WTC11 (cell line): ENCODE measurements at places on chromosomes 5 and 9. TPM values are rescaled to one million over a fixed set of nuclear protein-coding genes. Genes with fewer than 3 reads are reported as not detected.

PTGES gene
- 2.5 to 4.4 TPM (median 3.2 TPM) in 3 replicates for total RNA-seq

IL3 gene
- not detected in 3 replicates for total RNA-seq

C7 gene
- 1.4 to 4.5 TPM (median 1.4 TPM) in 3 replicates for total RNA-seq

MLANA gene
- total RNA-seq = not detected in 3 replicates

DMGDH gene
- 0.21 to 0.37 TPM (median 0.35 TPM) in 3 replicates for total RNA-seq

GPR150 gene
- total RNA-seq = 0.09 to 0.13 TPM (median 0.11 TPM) in 3 replicates

HAND1 gene
- total RNA-seq = not detected in 3 replicates

ABCA1 gene
- total RNA-seq = 4.6 to 7.8 TPM (median 5.8 TPM) in 3 replicates

CBY3 gene
- total RNA-seq = 0.25 to 0.37 TPM (median 0.25 TPM) in 3 replicates

LIX1 gene
- total RNA-seq = not detected in 3 replicates

DNA sequence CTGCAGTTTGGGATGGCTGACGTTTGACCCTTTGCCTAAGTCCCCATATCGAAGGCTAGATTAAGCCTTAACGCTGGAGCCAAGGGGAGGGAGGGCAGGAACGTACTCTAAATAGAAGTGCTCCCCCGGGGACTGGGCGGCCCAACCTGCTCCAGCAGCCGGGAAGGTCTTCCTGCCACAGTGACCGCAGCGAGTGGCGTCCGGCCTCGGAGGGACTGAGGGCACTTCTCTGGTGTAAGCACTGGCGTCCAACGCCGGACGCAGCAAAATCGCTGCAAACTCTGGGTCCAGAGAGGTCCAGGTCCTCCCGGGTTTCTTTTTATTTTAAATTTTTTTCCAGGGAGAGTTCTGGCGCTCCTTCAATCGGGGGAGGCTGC is 505 bp upstream of the ACER2 start:
- no peak overlapping the region for H3K27ac ChIP-seq
- H3K4me1 ChIP-seq = peaks cover 16% of the 10 kb centered on the region
- H3K4me3 ChIP-seq = peak overlapping the region; percentile 98
- DNase-seq = peak; percentile 43

- H3K27me3 ChIP-seq = no peaks in the 10 kb centered on the region
- 0 out of 2 replicates have a peak, but pooled peaks cover 4% of the 10 kb centered on the region for H3K36me3 ChIP-seq
- no peak overlapping the region for H3K27ac ChIP-seq
- no peak for DNase-seq
These were observed 101.6 kb upstream of the APC start for GRCh38 chr5:112635771-112636731.

DNA sequence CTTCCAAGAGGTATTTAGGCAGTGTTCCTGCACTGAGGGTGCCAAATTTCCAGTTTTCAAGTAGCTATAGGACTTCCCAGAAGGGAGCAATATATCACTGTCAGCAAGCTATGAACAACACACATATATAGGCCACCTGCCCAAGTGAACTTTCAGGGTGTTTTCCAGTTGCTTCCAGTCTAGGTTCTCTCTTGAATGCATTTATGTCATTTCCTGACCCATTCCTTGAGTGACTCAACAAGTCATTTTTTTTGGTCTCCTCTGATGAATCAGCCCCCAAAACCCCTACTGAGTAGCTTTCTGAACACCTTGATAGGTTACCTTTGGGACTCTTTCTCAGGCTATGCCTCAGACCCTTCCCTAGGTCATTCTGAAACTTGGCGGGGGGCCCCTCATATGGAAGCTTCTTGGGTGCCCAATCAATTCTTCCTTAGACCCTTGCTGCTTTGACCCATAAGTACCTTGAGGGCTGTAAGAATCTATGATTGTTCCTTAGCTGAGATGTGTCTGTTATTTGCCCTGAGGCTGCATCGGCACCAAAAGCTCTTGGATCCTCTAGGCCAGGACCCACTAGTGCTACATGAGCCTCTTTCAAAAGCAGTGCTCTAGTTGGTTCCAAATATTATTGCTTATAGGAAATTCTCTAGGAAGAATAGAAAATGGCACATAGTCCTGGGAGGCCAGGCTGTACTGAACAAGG is 12.4 kb downstream of the DNAJB5 start:
- H3K27ac ChIP-seq = no peak overlapping the region
- H3K4me3 ChIP-seq = no peak overlapping the region
- peaks cover 10% of the 10 kb centered on the region for H3K36me3 ChIP-seq
- H3K27me3 ChIP-seq = no peaks in the 10 kb centered on the region

DNA sequence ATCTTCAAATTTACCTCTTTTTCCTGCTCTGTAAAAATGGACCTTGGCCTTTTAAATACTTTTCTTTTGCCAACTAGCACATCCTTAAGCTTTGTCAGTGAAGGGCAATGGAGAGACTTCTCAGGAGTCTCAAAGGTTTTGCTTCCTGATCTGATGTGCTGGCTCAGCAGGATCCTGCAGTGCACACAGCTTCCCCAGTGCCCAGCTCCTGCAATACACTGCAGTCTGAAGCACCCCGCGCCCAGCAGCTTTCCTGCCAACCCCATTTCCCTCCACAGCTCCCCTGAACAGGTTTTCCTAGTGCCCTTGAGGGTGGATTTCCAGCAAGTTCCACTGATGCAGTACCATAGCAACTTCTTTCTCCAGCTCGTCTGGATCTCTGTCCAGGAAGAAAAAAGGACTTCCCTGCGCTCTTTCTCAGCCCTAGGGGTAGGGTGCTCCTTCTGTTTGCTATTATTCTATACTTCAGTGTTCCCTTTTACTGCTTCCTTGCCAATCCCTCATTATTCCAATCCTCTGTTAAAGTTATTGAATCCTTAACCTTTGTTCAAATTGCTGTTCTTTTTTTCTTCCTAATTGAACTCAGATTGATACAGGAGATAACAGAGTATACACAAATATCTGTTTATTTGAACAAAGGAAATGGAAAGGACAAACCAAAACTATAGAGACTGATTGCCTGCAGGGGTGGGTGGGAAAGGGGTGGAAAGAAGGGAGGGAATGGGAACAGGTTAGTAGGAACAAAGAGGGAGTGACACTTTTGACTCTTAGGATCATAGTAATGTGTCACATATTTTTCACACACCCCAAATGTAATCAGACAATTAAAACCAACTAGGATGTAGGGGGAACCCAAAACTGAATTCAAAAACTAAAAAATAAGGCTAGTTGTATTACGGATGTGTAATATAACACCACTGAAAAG is 8.5 kb downstream of the SNAPC3 start:
- peaks cover 26% of the 10 kb centered on the region for H3K4me1 ChIP-seq
- H3K4me3 ChIP-seq = no peak overlapping the region
- H3K36me3 ChIP-seq = peaks cover 54% of the 10 kb centered on the region
- no peaks in the 10 kb centered on the region for H3K27me3 ChIP-seq
- no peak for DNase-seq

DNA sequence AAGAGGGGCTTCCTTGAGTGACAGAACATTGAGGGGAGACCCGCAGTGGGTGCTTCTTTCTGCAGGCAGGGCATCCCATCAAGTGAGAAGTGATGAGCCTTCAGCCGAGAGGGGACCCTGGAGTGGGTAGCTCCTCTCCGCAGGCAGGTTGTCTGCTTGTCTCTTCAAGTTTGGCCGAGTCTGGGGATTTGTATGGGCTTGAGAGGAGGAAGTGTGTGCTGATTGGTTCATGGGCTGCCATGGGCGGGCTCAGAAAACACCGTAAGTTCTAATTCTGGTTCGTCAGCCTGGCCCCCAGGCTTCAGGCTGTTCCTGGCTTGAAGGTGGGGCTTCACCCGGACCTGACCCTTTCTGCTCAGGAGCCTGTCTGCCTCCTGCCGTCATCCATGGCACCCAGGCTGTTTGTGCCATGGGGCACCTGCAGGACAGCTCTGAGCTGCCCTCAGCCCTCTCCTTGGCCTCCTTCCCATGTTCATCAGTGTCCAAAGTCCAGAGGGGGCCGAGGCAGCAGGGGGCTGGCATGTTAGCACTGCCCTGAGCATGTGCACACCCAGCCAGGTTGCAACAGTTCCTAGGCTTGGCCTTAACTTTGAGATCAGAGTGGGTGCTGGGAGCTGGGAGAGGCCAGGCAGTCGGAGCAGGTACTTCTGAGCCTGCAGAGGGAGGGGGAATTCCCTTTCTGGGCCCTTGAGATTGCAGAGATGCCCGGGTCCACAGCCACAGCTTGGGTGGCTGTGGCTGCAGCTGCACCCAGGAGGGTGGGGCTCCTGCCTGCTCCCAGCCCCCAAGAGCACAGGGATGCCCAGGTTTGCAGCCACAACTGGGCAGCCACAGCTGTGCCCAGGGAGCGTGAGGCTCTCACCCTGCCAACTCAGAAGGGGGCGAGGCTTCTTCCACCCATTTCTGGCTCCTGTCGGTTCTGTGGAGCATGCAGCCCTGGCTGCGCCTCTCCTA is 13.5 kb upstream of the DHFR start:
- H3K4me1 ChIP-seq = peaks cover 5% of the 10 kb centered on the region; the same call in 1 of the 2 replicates
- peaks cover 48% of the 10 kb centered on the region for H3K36me3 ChIP-seq

DNA sequence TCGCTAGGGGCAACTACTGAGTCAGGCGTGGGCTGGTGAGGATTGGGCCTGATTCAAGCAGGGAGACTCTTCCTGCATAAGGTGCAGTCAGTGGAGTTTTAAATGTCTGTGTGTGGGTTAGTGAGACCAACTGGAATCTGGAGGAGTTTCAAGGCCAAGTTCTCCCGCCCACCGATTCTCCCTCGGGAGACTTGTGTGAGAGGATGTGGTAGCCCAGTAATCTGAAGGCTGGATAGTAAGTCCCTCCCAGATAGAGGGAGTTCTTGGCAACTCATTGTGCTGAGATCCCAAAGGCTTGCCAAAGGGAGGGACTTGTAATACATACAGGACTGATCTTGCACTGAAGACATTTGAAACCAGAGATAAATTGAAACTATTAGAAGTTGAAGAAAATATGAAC is 51.8 kb downstream of the WDR36 start:
- no peaks in the 10 kb centered on the region for H3K36me3 ChIP-seq
- H3K4me1 ChIP-seq = no peaks in the 10 kb centered on the region
- no peak overlapping the region for H3K27ac ChIP-seq
- no peak for DNase-seq

- DNase-seq = no peak
- no peak overlapping the region for H3K27ac ChIP-seq
- H3K27me3 ChIP-seq = no peaks in the 10 kb centered on the region; the same call in 1 of the 2 replicates
These were observed 56.7 kb downstream of the HSPA4 start for GRCh38 chr5:133108481-133108921.

DNA sequence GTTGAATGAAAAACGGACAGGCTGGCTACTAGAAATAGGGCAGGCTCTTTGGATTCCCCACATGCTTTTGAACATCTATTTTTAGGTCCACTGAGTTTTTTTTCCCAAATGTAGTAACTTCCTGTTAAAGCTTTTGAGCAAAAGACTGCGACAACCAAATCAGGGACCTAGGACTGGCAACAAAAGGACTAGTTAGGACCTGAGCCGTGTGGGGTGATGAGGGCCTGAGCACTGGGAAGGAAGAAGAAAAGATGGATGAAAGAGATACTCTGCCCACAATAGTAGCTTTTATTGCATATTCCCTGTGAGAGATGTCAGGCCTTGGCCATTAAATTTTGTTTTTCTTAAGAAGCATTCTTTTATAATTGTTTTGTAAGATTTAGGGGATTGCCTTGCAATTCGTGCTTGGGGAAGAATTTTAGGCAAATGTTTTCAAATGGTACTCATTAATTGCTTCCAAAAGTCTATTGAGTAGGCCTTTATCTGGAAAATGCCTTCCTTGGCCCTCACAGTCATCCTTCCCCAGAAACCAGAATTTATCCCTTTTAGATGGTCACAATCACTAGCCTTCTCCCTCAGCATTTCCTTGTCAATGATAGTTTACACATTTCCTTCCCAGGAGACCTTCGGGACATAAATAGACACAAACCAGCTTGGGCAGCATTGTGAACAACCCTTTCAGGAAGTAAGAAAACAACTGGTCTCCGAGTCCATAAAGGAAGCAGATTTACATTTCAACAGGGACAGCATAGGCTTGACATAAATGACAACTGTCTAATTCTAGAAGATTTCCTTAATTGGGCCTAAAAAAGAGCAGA is 166.5 kb downstream of the RMI1 start:
- peaks cover 38% of the 10 kb centered on the region for H3K4me1 ChIP-seq
- no peak for DNase-seq
- peaks cover 47% of the 10 kb centered on the region for H3K27me3 ChIP-seq

GRCh38 chr5:32834251-32834650 is 123.1 kb downstream of the NPR3 start:
- peaks cover 2% of the 10 kb centered on the region for H3K27me3 ChIP-seq
- no peak overlapping the region for H3K27ac ChIP-seq
- H3K4me3 ChIP-seq = no peak overlapping the region
- H3K36me3 ChIP-seq = no peaks in the 10 kb centered on the region
- no peaks in the 10 kb centered on the region for H3K4me1 ChIP-seq
- DNase-seq = no peak

DNA sequence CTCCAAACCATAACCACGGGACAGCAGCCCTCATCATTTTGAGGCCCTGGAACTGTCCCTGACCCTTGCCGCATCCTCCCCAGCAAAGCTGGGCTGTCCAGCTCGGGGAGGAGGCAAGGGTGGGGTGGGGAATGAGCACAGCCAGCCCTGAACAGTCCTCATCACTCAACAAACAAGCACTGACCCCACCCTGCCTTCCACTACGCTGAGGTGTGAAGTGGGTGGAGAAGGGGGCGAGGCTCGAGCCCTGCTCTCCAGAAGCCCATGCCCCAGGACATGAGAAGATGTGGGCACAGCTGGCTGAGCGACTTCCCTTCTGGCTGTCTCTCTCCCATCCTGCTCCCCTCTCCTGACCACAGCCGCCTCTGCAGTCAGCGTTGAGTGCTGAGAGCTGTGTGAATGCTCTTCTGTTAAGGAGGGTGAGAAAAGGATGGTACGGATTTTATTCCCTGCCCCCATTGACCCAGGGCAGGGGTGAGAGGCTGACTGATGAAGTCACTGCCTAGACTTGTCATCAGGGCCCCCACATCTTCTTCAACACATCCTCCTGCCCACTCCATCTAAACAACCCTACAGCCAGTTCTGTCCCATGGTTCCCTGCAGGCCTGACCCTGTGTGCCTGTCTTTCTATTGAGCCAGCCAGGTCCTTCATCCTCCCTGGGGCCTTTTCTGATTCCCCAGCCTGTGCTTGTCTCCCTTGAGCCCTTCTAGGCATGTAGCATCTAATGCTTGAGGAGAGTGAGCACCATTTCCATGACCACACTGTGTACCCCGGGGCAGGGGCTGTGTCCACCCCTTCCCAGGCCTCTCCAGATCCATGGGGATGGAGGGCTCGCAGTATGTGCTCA is 276.0 kb downstream of the FSTL4 start:
- DNase-seq = no peak
- peaks cover 44% of the 10 kb centered on the region for H3K4me1 ChIP-seq
- H3K27ac ChIP-seq = no peak overlapping the region
- H3K27me3 ChIP-seq = peaks cover 35% of the 10 kb centered on the region
- no peaks in the 10 kb centered on the region for H3K36me3 ChIP-seq

- no peak overlapping the region for H3K4me3 ChIP-seq
- H3K4me1 ChIP-seq = peaks cover 20% of the 10 kb centered on the region
- DNase-seq = no peak
These were observed 3.1 kb upstream of the STOM start for GRCh38 chr9:121373011-121373729.

- H3K27me3 ChIP-seq = peaks cover 88% of the 10 kb centered on the region
- H3K36me3 ChIP-seq = no peaks in the 10 kb centered on the region
- peaks cover 34% of the 10 kb centered on the region for H3K4me1 ChIP-seq
- peak within 1 kb of the TSS; percentile 83 for H3K4me3 ChIP-seq
- DNase-seq = peak; percentile 60
These were observed at the start of gene GLIPR2 for GRCh38 chr9:36136272-36136893. TSS of gene GLIPR2 (plus strand) at chr9:36136733. CDS start at chr9:36136779, 46 bp downstream.

GRCh38 chr5:113115061-113115460 is 138.5 kb downstream of the DCP2 start:
- H3K4me1 ChIP-seq = peaks cover 2% of the 10 kb centered on the region; the same call in 1 of the 2 replicates
- no peak overlapping the region for H3K27ac ChIP-seq
- no peak for DNase-seq
- H3K36me3 ChIP-seq = peaks cover 24% of the 10 kb centered on the region

GRCh38 chr5:146580237-146580636 is 64.2 kb upstream of the GPR151 start:
- no peak for DNase-seq
- H3K4me3 ChIP-seq = no peak overlapping the region
- 0 out of 2 replicates have a peak, but pooled peaks cover 3% of the 10 kb centered on the region for H3K27me3 ChIP-seq
- peaks cover 11% of the 10 kb centered on the region for H3K36me3 ChIP-seq
- H3K4me1 ChIP-seq = no peaks in the 10 kb centered on the region
